ENCODE measurements at places on chromosomes 13 and 19. TPM values are rescaled to one million over a fixed set of nuclear protein-coding genes. Genes with fewer than 3 reads are reported as not detected.

SULT2A1 gene
- 0.12 TPM for polyA plus RNA-seq

ACP7 gene
- 0.72 TPM for polyA plus RNA-seq

NLRP13 gene
- polyA plus RNA-seq, result not detected

ZNF324B gene
- 5.2 TPM for polyA plus RNA-seq

KLK15 gene
- polyA plus RNA-seq, result not detected

DIAPH3 gene
- polyA plus RNA-seq, result 14.3 TPM

LRG1 gene
- 0.64 TPM for polyA plus RNA-seq

ZIK1 gene
- 23.8 TPM for polyA plus RNA-seq

RASL11A gene
- polyA plus RNA-seq, result 29.9 TPM

ITGBL1 gene
- 1.3 TPM for polyA plus RNA-seq

MEF2B gene
- 1.3 TPM for polyA plus RNA-seq

PROZ gene
- polyA plus RNA-seq, result 3.2 TPM

ZNF358 gene
- 59.1 TPM for polyA plus RNA-seq

KLHL1 gene
- 1.00 TPM for polyA plus RNA-seq

ZNF536 gene
- polyA plus RNA-seq, result 2.9 TPM

ZNF77 gene
- polyA plus RNA-seq, result 8.2 TPM
